NCI-H1048 (cell line): ENCODE measurements at places on chromosomes 12 and 14.

- no peak for DNase-seq
Measured at GRCh38 chr12:98592825-98593322, 612 bp upstream of the SLC25A3 start.

- no peak for DNase-seq
Measured at GRCh38 chr12:25182765-25183164, 12.2 kb downstream of the DNAI7 start.

DNA sequence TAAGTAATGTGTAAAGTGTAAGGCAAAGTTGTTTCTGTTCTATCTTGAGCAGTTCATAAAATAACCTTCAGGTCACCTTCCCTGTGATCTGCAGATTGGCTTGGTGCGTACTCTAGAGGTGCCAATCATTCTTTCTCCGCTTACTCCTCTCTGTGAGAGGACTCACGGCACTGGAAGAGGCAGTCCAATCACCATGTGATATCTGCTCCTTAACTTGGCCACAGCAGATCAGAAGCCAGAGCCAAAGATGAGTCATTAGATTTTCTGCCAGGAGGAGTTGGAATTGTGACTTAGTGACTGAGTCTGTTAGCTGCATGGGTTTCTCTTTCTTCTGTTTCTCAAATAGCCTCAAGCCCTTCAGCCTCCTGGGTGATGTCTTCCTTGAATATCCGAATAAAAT, 165.5 kb downstream of the SLC41A2 start:
- DNase-seq, result no peak

GRCh38 chr14:91891101-91891500, 23.8 kb upstream of the TC2N start:
- DNase-seq, result no peak

- DNase-seq, result no peak
Measured at GRCh38 chr14:30142216-30142615, 214.6 kb upstream of the PRKD1 start.

DNA sequence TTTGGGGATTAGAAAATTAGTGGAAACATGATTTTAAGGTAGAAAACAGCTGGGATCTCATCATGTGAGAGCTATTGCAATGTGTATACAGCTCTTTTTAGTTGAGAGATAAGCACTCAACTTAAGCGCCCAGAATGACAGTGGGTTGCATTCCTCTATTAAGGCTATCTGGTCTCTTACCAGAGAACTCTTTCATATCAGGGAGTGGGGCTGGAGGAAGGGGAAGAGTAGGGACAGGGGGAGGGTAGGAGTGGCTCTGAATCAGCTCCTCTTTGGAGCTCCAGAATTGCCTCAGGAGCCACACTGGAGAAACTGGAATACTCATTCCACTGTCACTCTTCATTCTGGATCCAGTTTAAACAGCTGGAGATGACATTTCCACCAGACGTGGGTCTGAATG, 9.2 kb upstream of the PLEKHG3 start:
- no peak for DNase-seq

DNA sequence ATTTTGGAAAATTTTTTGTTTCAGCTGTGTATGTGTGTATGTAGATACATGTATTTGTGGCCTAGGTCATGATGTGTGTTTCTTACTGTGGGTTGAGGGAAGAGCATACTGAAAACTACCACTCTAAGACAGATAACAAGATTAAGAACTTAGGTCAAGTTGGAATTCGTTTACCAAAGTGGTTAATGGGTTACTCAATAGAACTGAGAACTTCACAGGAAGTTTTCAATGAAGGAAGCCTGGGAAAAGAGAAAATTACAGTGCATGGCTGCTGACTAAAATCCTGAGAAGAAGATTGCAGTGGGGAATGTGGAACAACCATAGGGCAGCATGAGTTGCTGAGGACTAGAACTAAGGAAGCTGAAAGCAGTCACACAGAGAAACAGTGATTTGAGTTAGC, 21.4 kb upstream of the FOXG1 start:
- DNase-seq, result no peak

DNA sequence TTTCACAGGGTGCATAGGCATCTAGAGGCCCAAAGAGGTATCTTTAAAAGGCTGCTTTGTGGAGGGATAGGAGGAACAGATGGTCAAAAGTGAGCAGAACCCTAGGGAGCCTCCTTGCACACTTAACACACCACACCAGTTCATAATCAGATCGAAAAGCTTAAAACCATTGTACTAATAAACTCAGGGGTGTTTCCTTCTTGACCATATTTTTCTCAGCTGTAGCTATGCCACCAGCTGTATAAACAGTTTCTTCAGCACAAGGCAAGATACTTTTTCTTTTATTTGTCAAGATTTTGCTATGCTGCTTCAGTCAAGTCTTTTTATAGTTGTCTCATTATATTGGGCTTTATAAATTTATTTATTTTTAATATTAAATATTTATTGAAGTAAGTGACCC, 88.7 kb downstream of the RIC8B start:
- no peak for DNase-seq

- no peak for DNase-seq
Measured at GRCh38 chr14:61351477-61351876, 30.1 kb downstream of the PRKCH start.

GRCh38 chr14:44586910-44587309, 79.8 kb upstream of the FSCB start:
- no peak for DNase-seq

DNA sequence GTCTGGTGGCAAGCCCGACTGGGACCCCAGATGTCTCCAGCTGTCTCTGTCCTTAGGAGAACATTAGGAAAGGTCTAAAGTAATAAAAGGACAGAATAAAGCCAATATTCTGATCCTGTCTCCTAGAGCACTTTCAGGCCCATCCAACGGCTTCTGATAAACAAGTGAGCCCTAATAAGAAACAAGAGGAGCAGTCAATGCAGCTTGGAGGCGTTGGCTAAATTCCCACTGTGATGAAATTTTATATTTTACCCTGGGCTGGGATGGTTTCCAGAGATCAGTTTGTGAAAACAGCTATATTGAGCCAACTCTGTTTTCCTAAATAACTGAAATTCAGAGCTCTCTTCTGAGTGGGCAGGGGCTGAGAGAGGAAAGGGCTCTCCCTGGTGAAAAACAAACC, 55.5 kb upstream of the SRRM4 start:
- DNase-seq, result no peak

GRCh38 chr14:69955855-69956845, 76.9 kb downstream of the SMOC1 start:
- no peak for DNase-seq

DNA sequence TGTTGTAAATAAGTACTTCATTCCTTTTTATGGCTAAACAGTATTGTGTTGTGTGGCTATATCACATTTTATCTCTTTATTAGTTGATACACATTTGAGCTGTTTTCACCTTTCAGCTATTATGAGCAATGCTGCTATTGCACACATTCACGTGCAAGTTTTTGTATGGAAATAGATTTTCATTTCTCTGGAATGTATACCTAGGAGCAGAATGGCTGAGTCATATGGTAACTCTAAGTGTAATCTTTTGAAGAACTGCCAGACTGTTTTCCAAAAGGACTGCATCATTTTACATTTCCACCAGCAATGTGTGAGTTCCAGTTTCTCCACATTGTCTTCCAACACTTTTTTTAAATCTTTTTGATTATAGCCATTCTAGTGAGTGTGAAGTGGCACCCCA, 134.0 kb downstream of the SRGAP1 start:
- no peak for DNase-seq

- no peak for DNase-seq
Measured at GRCh38 chr14:104298458-104298857, 160.1 kb downstream of the KIF26A start.

DNA sequence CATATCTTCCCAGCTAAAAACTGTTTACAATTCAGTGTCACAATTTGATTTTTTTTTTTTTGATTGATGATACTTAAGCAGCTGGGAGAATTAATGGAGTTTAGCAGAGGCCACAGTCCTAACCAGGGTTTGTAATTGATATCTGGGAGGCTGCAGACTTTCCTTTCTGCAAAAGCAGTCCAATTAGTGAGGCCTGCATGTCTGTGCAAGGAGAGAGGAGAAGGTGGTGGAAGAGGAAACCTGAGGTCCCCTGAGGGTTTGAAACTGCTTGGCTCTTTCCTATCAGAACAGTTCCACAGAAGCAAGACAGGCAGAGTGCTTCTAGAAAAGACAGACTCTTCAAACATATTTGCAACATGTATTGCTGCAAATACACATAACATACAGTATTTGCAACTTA, 160.8 kb upstream of the KRR1 start:
- no peak for DNase-seq

DNA sequence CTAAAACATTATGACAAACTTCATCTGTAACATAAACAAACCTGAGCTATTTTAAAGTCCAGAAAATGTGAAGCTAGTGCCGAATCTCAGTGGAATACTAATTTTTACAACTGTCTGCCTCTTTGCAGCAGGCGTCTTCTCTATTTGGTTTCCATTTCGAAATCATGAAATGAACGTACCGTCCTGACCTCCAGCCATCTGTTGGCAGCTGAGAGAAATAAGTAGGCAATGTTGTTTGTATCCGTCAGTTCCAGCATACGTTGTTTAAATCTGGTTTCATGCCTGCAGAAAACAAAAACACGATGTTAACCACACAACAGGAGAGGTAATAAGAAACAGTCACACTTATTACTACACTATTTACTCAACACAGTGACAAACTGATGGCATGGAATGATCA, 54.3 kb upstream of the KCNJ8 start:
- no peak for DNase-seq

GRCh38 chr12:54701940-54702592, 53.9 kb upstream of the DCD start:
- DNase-seq, result no peak

DNA sequence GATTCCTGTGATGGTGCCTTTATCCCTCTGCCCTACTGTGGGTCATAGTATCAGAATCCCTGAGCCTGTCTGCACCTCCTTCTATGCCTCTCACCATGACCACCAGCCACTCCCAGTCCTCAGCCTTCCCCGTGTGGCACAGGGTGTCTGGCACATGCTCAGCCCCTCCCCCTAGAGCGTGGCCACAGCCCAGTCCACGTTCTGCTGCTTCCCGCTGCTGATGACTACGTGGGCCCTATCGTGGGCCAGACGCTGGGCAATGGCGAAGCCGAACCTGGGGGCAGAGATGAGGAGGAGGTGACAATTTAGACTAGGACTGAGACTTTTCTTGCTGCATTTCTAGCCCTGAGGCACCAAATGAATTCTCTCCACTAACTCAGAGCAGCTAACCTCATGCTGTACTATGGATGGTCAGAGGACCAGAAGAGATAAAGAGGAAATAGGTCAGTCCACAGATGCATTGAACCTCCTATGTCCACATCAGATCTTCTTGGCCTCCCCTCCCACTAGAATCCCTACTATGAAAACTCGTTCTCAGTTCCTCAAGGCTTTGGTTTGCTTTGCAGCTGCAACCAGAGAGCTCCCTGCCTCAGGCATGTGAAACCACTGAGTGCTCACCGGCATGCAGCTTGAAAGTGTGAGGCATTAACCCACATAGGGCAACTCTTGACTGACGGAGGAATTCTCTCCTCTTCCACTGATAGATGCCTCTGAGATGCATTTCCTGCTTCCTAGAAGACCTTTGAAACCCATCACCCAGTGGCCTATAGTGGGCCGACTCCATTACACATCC, 126.3 kb upstream of the DHRS4 start:
- DNase-seq, result no peak

GRCh38 chr12:49847161-49847560, 4.3 kb upstream of the BCDIN3D start:
- no peak for DNase-seq

DNA sequence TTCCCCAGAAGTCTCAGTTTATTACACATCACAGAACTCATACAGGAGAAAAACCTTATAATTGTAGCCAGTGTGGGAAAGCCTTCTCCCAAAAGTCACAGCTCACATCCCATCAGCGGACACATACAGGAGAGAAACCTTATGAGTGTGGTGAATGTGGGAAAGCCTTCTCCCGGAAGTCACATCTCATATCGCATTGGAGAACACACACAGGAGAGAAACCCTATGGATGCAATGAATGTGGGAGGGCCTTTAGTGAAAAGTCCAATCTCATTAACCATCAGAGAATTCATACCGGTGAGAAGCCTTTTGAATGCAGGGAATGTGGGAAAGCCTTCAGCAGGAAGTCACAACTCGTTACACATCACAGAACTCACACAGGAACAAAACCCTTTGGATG, 20.1 kb downstream of the ZNF84 start:
- DNase-seq, result no peak

- DNase-seq, result no peak
Measured at GRCh38 chr12:81141217-81141616, 63.3 kb downstream of the ACSS3 start.

DNA sequence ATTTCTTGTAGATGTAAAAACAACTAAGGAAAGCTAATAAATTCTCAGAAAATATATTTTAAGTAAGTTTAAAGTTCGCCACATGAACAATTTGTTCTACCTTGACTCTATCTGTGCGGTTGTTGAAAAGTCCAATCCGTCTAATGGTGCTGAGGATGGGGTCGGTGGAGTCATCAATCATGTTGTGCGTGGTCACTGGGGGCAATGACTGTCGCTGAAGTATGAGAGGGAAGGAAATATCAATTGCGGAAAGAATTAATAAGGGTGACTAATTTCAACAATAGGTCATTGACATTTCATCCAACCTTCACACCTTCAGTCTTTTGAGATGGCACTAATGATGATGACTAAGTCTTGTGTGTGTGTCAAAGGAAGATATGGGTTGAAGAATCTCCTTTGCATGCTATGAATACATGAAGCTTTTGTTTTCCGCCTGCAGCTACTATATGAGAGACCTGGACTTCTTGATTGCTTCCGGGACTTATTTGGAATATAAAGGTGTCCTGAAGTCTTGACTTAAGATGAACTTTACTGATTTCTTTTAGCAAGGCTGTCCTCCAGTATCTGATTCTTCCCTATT, 32.1 kb downstream of the SPX start:
- DNase-seq, result no peak

GRCh38 chr12:9347328-9348127, 139.3 kb upstream of the PZP start:
- no peak for DNase-seq

GRCh38 chr12:95187865-95188415, 29.3 kb downstream of the FGD6 start:
- DNase-seq, result no peak

DNA sequence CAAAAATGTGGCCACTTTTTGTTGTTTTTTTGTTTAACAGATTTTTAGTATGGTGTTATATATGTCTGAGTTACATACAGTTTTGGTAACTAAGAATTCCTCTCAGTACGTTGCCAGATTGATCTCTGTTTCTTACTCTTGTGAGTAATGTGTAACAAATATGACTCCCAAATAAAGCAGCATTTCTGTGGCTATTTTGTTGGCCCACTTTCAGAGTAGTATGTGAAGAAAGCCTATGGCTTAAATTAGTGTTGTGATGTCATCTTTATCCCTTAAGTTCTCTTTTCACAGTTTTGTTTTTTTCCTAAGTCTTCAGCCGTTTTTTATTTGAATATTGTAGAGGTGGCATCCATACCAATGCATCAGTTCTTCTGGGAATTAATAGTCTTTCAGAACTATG, 10.7 kb downstream of the PCNX4 start:
- DNase-seq, result no peak

- no peak for DNase-seq
Measured at GRCh38 chr12:106709068-106709511, 65.4 kb upstream of the RIC8B start.

GRCh38 chr14:94701861-94702370, 68.0 kb downstream of the GSC start:
- DNase-seq, result no peak

GRCh38 chr14:69443296-69443805, 41.2 kb upstream of the PLEKHD1 start:
- no peak for DNase-seq
